ENCODE measurements at places on chromosomes 11 and 22.
A peak's percentile ranks its signal among the peaks of the same experiment; 100 is the strongest.

DNA sequence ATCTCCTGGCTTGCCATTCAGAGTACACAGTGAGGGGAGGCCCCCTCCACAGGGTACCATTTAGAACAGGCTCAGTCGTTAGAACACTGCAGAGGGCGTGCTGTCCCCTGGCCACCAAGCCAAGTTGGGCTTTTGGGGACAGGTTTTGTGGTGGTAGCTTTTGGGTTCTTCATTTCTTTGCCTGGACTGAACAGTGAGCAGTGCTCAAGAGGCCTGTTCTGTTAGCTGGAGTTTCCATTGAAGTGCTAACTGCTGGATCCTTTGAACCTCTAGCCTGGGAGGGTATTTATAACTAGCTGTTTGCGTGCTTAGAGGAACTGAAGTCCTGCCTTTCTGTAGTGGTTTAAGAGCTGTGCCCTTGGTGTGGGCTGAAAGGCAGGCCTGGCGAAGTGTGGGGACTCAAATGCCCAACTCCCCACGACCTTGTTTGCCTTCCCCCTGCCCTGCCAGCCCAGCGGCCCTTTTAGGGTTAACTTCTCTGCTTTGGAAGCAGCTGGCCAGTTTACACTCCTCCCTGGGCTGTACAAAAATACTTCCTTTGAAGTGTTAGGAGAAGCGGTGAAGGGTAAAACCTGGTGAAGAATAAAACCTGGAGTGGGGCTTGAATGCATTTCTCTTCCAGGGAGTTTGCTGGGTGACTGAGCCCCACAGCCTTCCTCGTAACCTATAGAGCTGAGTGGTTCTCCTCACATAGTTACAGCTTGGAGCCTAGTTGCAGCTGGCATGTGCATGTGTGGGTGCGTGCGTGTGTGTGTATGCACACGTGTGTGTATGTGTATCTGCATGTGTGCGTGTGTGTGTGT is 34.6 kb downstream of the ZNRF3 start:
- no peak for DNase-seq

GRCh38 chr11:132301900-132302299 is 931.5 kb downstream of the NTM start:
- no peak for DNase-seq

- DNase-seq: no peak
Measured at GRCh38 chr11:123211981-123212380, 16.9 kb upstream of the CLMP start.

DNA sequence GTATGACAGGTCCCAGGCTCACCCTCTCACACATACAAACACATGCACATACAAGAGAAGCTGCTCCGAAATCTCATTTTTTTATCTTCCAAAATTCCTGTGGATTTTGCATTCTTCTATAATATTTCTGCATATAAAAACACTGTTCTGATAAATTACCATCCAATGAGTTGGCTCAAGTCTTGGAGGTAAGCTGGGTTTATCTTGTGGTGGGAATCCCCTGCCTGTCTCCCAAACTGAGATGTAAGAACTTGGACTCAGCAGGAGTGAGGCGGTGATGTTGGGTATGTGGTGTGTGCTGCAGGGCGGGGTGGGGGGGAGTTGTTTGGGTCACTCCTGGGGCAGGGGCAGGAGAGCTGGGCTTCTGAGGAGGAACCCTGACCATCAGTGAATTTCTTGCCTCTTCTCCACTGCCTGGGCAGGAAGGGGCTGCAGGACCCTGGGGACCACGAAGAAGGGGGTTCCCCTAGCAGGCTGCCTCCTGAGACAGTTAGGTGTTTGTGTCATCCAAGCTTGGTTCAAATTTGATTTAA is 6.8 kb upstream of the P2RY6 start:
- DNase-seq: no peak

DNA sequence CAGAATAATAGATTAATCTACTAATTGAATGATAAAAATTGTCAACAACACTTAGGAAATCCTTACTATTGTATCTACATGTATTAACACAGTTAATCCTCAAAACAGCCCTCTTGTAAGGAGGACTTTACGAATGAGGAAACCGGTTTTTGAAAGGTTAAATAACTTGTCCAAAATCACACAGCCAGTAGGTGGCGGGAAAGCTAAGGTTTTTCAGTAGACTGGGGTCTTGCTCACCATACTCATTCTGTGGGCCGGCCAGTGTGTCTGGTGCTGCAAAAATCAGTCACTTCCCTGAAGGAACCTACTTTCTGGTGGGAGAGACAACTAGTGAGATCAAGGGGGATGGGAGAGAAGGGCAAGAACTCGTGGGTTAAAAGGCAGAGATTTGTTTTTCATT is 3.8 kb downstream of the DCPS start:
- DNase-seq: no peak

- no peak for DNase-seq
Measured at GRCh38 chr22:49294656-49295464, 532.8 kb downstream of the BRD1 start.

GRCh38 chr11:102312667-102313066 is 4.6 kb upstream of the BIRC3 start:
- no peak for DNase-seq

DNA sequence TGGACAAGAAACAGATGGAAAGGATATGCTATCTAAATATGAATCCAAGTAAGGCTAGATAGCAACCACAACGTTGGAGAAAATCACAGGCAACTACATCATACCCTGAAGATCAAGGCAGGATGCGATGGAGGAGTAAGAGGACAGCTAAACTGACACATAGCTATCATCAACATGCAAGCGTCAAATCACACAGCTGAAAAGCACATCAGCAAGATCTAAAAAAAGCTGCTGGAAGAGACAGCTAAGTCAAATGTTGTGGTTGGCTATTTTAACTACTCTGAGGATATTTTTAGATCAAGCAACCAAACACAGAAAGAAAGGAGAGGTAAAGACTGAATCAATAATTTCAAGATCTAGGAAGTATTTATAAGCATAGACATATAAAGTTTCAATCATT is 466.9 kb downstream of the BRD1 start:
- no peak for DNase-seq

DNA sequence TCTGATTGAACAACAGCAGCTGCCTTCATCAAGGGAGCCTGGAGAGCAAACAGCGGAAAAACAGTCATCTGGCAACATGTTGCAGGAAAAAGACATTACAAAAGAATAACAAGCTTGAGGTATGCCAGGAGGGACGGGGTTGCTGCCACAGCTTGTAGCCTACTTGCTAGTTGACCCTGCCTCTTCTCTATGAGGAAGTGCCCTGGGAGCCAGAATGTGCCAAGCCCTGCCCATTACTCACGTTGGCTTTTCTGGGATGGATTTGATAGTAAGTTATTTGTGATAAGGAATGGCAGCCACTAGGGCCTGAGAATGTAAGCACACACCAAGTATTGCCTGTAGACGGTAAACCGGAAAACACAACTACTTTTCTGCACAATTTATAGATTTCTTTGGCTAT is 113.5 kb upstream of the KIRREL3 start:
- DNase-seq: no peak

- no peak for DNase-seq
Measured at GRCh38 chr11:126619516-126619915, 264.0 kb downstream of the ST3GAL4 start.

DNA sequence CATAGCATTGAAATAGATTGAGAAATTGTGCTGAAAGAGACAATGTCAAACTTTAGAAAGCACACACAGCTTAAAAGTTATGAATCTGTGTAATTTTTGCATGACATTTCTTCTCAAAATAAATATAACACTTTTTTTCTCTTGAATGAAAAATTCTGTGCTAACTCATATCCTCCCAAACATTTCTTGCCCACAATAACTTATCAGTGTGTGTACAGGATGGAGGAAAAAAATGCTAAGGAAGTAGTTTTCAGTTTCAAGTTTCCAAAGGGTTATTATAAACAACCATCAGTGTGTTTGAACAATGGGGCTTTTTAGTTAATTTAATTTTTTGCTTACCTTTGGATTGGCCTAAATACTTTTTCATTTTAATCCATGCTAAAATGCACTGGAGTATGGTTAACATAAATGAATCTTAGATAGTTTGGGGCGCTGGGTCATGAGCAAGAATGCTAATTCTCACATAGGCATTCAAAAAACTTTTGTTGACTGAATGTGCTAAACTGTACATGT is 82.9 kb upstream of the ARHGAP20 start:
- DNase-seq: no peak

DNA sequence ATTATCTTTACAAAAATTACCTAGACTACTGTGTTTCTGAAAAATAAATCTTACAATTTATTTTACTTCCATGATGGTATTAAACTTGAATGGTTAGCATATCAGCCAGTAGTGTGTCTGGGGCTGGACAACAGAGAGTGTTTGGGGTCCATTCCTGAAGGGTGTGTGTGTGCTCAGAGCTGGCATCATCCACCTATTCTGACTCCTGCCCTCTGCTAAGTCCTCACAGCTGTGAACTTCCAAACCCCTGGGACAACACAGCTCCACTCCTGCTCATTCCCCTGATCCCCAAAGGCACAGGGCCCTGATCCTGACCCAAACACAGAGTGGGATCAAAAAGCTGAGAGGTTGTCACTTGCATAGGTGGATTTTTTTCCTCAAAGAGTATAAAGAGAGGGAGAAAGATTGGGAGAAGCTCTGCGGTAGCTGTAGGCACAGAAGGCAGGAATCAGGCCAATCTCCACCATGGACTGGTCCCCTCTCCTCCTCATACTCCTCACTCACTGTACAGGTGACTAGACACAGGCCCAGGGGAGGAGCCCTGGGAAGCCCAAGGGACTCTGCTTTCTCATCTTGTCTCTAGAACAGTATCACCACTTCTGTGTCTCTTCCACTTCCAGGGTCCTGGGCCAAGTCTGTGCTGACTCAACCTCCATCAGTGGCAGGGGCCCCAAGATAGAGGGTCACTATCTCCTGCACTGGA is 55.7 kb upstream of the TOP3B start:
- DNase-seq: no peak

GRCh38 chr11:73753938-73754337 is 6.9 kb downstream of the RAB6A start:
- no peak for DNase-seq

GRCh38 chr11:133058501-133058900 is 473.8 kb downstream of the OPCML start:
- DNase-seq: no peak

DNA sequence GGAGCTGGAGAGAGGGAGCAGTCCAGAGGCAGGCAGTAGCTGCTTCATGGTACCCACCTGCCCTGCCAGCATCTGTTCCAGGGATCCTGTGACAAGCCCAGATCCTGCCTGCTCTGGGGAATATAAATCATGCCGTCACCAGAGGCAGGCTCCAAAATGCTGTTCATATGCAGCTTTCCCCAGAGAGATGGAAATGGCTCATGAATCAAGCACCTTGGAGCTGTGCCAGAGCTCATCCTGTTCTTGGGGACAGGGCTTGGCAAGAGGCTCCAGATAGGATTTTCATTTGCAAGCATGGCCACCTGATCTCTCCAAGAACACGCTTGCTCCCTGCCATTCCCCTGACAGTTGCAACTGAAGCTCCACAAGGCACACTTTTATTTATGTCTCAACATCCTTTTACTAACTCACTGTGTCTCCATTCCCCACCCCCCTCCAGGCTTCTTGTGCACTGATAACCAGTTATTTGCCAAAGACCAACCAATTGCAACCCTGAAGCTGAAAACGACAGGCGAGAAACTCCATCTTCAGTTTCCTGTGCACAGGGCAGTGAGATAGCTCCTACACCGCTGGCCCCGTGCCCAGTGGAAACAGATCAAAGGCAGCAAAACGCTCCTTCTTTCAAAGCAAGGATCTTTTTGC is 115.8 kb upstream of the PITPNB start:
- peak; percentile 13 for DNase-seq

GRCh38 chr22:37601540-37602442 is 6.8 kb upstream of the GGA1 start:
- no peak for DNase-seq

- no peak for DNase-seq
Measured at GRCh38 chr11:115226556-115226955, 277.7 kb downstream of the CADM1 start.

GRCh38 chr22:31637891-31638618 is 24.0 kb downstream of the PISD start:
- no peak for DNase-seq

GRCh38 chr11:35619116-35619854 is 1.0 kb downstream of the FJX1 start:
- no peak for DNase-seq

All from CD8-positive, alpha-beta memory T cell (primary cell).